ENCODE measurements at places on chromosomes 4 and X.

DNA sequence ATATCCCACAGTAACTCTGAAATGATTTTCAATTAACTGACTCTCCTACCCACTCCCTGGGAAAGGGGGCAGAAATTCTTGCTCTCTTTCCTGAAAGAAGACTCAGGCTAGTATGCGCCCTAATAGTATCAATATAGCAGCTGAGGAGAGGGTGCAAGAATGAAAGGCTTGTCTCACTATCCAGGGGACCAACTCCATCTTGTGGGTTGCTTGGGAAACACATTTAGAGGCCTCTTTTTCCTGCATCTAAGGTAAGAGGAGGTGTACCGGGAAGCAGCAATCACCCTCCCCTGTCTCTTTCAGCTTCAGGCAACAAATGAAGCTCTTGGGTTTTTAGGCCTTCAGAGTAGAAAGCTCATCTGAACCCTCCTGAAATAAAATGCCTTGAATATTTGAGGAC is 11.3 kb downstream of the TMEM255A start:
- no peak for DNase-seq

GRCh38 chrX:12494400-12495138 is 296.6 kb upstream of the PRPS2 start:
- no peak for DNase-seq

GRCh38 chr4:40212674-40213527 is 16.1 kb downstream of the RHOH start:
- no peak for DNase-seq

DNA sequence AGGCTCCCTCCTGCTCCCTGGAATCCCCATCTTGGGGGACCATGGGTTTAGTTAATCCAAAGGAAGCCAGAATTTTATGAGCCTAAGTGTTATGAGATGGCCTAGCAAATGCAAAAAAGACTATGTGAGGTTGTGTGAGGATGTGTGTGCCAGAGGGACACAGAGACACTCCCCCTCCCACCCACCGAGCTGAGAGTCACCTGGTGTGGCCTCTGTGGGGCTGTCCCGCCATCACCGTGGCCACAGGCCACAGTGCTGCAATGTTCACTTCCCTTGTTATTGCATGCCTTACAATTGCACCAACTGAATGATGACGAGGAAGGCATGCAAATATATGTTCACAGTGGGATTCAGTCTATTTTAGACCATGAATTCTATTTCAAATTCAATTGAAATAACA is 601 bp upstream of the FGFBP2 start:
- no peak for DNase-seq

- no peak for DNase-seq
Observed at GRCh38 chrX:77447653-77448569, 722 bp downstream of the FGF16 start.

GRCh38 chrX:132875650-132876522 is 82.5 kb downstream of the HS6ST2 start:
- DNase-seq: no peak

- DNase-seq: no peak
Observed at GRCh38 chr4:158201876-158202275, 8.4 kb upstream of the TMEM144 start.

DNA sequence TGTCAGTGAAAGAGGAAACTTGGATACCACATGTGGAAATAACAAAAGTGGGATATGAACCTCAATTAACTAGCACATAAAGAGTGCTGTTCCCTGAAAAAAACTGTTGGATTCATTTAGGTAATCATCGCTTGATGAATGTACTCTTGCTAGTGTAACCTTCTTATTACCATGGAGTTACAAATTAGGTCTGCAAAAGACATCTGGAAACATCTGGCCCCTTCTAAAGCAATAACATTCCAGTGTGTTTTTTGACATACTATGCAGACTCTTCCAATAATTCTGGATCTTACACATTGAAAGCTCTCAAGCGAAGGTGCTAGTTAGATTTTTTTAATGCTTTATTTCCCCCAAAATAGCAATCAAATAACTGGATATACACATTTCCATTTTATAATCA is 134.6 kb downstream of the ATP10D start:
- DNase-seq: no peak

- no peak for DNase-seq
Observed at GRCh38 chr4:38386654-38387188, 277.3 kb upstream of the KLF3 start.

DNA sequence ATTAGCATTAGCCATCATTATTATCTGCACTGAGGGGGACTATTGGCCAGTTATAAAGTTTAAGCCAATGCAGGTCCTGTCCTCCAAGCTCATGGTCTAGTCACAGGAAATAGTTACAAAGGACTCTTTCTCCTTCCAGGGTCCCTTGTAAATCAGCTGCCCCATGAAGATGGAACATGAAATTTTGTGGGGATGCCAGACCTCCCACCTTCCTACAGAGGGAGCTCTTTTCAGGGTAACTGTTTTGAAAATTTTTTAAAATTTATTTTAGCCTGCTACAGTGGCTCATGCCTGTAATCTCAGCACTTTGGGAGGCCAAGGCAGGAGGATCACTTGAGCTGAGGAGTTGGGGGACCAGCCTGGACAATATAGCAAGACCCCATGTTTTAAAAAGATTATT is 124.4 kb upstream of the SLC34A2 start:
- no peak for DNase-seq

- DNase-seq: no peak
Observed at GRCh38 chr4:121978172-121978516, 26.3 kb upstream of the TRPC3 start.

DNA sequence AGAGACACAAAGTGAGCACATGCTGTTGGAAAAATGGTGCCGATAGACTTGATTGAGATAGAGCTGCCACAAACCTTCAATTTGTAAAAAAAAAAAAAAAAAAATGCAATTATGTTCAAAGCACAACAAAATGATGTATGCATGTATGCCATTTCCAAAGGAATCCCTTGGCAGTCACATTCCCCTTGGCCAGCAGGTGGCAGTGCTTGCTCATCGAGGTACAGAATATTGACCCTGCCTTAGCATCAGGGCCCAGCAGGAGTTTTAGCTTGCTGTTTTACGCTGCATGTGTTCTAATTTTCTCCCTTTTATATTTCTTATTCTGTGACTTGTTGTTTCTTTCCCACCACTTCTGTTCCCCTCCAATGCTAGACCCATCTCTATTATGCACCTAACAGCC is 34.5 kb upstream of the CYBB start:
- DNase-seq: peak; percentile 6

DNA sequence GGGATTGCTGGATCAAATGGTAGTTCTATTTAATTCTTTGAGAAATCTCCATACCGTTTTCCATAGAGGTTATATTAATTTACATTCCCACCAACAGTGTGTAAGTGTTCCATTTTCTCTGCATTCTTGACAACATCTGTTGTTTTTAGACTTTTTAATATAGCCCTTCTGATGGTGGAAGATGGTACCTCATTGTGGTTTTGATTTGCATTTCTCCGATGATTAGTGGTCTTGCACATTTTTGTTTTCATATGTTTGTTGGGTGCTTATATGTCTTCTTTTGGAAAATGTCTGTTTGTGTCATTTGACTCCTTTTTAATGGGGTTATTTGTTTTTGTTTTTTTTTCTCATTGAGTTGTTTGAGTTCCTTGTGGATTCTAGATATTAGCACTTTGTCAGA is 75.3 kb upstream of the PUDP start:
- DNase-seq: no peak

GRCh38 chr4:100257567-100257966 is 67.3 kb upstream of the DDIT4L start:
- DNase-seq: no peak

GRCh38 chrX:6238576-6238975 is 9.9 kb upstream of the NLGN4X start:
- no peak for DNase-seq

DNA sequence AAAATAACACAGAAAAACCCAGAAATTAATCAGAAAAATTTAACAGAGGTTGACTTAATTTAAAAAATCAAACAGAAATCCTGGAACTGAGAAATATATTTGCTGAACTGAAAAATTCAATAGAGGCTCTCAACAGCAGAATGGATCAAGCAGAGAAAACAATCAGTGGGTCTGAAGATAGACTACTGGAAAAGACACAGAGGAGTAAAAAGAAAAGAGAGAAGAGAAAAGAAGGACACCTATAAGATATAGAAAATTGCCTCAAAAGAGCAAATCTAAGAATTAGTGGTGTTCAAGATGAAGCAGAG is 55.1 kb downstream of the HAUS3 start:
- no peak for DNase-seq

GRCh38 chrX:82333575-82333974 is 1131.7 kb downstream of the SH3BGRL start:
- DNase-seq: no peak

- DNase-seq: no peak
Observed at GRCh38 chrX:101220662-101221260, 1.2 kb downstream of the DRP2 start.

GRCh38 chrX:41737065-41737464 is 13.1 kb downstream of the GPR82 start:
- DNase-seq: no peak

DNA sequence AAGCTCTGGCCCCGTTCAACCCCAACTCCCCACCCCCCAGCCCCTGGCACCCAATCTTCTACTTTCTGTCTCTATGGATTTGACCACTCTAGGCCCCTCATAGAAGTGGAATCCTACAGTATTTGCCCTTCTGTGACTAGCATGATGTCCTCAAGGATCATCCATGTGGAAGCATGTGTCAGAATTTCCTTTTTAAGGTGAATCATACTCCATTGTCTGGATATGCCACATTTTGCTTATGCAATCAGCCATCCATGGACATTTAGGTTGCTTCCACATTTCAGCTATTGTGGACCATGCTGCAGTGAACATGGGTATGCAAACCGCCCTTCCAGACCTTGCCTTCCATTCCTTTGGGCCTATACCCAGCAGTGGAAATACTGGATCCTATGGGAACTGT is 15.5 kb downstream of the CCNQ start:
- no peak for DNase-seq

- DNase-seq: no peak
Observed at GRCh38 chr4:124650614-124651013, 61.9 kb downstream of the ANKRD50 start.

DNA sequence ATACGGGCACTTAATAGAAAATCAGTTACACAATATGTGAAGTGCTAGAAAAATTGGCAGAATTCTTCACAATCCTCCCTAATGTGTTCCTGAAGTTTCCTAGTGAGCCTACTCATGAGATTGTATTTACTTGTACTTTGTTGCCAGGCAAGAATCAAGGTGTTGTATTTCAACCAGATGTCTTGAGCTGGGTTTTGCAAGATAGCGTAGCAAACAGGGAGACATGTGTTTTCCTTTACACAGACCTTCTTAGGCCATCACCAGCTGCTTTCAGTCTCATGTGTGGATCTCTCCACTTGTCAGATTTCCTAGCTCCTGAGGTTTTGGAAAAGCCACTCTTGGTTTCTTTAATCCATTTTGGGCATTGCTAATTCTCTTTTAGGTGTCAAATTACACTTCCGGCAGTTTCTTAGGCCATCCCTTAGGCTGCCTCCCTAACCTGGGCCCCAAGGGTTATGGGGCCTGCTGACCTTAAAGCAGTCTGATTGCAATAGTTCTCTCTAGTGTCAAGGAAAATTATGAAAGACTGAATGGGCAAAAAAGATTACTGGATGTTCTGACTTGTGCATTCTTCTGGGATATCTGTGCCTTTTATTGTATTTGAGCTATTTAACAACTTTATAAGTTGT is 12.2 kb upstream of the EDA start:
- DNase-seq: no peak

DNA sequence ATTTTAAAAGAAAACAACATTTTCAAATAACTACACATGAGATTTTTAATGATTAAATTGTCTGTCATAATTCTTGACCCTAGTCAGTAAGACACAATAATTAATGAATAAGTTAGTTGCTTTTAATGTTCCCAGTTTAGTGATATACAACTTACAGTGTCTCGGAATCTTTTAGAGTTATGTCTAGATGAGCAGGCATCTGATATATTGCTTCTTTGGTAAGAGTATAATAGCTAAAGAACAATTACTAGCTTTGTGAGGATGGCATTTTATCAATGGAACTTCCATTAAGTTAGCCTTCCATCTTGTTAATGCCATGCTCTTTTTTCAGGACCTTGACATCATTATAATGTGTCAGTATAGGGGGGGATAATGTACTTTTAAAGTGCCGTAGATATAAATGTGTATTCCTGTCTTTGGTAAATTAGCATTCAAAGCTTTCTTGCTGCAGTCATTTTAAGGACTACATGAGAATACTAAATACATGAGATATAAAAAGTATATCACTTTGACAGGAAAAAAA is 425.1 kb downstream of the PDHA2 start:
- no peak for DNase-seq

- DNase-seq: no peak
Observed at GRCh38 chr4:155734065-155734464, 24.8 kb upstream of the GUCY1B1 start.

DNA sequence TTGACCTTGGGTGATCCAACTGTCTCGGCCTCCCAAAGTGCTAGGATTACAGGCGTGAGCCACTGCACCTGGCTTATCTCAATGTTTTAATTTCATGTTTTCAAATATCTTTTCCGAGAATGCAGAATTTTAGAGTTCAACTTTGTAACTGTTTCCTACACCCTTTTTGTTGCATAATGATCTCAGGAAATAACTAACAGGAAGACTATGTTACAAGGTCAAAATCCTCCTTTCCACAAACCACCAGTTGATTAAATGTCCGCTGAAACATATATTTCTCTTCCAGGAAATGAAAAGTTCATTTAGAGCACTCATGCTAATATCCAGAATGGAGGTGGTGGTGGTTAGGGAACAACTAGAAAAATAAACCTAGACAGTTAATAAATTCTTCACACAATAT is 377.8 kb downstream of the PPP4R3C start:
- DNase-seq: no peak

DNA sequence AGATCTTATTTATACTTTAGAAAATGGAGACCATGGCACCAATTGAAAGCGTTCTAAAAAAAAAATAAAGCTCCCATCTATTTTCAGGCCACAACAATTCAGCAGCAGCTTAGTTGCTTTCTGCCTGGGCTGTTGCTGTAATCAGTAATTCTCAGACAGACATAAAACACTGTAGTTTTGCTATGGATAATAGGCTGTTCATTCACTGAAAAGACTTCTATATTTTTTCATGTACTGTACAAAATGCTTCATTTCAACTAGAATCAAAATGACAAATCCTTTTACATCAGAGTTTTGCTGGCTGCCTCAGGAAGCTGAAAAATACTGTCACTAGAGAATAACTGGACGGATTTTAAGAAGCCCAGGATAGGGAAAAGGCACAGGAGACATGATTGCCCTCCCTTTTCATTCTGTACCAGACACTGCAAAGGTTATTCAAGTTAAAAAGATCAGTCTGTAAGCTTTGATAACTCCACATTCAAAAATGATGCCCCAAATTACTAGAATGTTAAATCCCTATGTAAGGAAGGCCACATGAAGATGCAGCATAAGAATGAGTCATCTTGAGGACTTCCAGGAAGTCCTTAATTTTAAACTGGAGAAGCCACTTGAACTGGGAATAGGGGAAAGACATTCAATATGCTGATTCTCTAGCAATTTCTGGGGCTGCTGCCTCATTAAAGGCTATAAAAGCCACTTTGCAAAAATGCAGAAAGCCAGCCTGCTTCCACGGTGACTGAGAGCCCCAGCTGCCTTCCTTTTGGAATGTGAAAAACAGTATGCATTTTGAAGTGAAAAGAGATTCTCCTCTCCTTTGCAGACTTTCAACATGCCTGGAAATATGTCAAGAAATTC is 403.2 kb upstream of the RASGEF1B start:
- no peak for DNase-seq

GRCh38 chr4:38157592-38157991 is 197.4 kb downstream of the PTTG2 start:
- DNase-seq: no peak
